ENCODE measurements at places on chromosomes 7 and 10.

DNA sequence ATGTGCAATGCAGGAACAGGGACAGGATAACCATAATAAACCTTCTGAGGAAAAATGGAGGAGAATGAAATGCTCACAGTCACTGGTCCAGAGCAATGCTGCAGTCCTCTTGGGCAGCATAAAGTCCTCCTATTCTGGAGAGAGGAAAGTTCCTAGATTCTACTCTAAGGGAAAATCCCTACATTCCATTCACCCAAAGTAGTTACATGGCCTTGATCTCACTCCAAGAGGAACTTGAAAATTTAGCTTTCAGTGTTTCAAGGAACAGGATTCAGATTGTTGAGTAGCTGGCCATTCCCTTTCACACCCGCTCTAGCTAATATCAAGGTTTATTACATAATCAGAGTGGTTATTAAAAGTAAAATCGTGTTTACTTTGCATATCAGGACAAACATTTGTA lies 168.3 kb downstream of the CHRM2 start:
- DNase-seq, result no peak

GRCh38 chr10:98469001-98469931 lies 22.5 kb upstream of the HPS1 start:
- no peak for DNase-seq

GRCh38 chr10:90751107-90751997 lies 106.5 kb downstream of the HTR7 start:
- DNase-seq, result no peak

- no peak for DNase-seq
Measured at GRCh38 chr10:8336629-8337331, 282.3 kb downstream of the GATA3 start.

DNA sequence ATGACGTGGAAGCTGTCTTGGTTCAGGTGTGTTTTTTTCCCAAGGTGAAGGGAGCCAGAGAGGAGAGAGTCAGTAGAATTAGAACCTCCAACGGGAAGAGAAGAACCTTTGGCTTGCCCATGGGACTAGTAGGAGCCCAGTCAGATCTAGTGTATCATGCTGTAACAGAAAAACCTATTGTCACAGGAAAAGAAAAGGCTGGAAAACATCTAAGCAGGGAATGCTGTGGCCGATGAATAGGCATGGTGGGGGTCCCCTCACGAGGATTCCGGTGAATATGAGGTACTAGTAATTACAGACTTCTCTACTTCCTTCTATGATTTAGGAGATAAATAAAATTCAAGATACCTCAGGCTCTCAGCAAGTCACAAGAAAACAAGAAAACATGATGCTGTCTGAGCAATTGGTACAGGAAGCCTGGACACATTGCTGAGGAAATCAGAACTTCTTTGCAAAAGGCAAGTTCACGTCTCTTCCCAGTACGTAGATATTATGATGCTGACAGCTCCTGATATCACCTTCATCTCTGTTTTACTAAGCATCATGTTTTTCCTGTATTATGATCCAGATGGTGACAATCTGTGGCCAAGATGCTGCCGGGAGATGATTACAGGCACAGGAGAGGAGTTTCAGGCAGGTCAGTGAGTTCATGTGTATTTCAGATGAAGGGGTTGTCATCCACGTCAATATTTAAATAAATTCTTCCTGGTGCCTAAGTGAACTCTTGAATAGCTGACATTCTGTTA lies 54.3 kb upstream of the NPY start:
- no peak for DNase-seq

DNA sequence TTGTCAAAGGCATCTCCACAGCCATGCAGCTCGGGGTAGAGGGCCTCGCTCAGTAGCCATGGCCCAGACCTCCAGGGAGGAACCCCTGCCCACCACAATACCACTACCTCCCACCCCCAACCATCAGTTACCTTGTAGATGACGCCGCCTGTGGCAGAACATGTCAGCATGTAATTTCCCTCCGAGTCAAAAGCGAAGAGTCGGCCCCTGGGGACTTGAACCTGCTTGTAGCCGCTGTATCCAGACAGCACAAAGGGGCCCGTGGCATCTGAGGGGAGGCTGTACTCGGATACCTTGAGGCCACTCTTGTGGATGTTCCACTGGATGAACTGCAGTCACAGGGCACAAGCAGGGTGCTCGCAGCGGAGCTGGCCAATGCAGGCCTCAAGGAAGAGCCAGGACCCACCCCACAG lies 16.3 kb upstream of the CYREN start:
- no peak for DNase-seq

- DNase-seq, result peak; percentile 22
Measured at GRCh38 chr10:119651514-119652360, 557 bp downstream of the BAG3 start.

DNA sequence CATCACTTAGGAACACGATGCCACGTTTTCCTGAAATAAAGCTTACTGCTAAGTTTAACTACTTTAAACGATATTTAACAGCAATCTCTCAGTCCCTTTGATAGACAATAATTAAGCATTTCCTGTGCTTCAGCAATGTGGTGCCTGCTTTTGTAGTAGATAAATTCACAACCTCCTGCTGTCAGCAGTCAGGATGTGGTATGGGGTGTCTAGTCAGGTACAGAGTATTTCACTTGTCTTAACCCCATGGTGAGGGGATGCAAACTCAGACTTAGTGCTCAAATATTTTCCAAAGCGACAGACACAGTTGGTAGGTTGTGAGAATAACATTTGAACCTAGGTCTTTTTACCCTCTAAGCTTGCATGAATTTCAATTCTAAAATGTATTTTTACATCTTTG lies 526.2 kb upstream of the PFKP start:
- no peak for DNase-seq

DNA sequence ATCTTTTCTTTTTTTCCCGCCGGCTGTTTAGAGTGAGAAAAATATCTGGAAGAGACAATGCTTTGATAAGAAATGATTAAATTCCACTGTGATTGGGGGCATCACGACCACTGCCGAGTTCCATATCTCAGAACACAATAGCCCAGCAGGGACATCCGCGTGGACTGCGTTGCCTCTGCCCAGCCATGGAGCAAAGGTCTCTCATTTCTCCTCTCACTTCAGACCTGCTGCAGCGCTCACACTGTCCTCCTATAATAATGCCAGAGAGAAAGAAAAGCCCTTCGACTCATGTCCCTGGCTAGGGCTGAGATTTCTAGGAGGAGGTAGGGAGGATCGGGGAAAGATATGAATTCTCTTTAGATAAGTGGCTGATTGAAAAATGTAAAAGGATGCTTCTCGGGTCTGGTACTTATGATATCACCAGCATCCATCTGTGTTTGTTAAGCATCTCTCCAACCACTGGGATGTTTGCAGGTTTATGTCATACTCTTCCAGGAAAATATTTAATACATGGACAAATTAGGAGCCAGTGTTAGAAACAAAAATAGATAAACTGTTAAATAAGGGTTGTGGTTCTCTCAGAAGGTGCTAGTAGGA lies 472.9 kb upstream of the AKR1E2 start:
- no peak for DNase-seq

DNA sequence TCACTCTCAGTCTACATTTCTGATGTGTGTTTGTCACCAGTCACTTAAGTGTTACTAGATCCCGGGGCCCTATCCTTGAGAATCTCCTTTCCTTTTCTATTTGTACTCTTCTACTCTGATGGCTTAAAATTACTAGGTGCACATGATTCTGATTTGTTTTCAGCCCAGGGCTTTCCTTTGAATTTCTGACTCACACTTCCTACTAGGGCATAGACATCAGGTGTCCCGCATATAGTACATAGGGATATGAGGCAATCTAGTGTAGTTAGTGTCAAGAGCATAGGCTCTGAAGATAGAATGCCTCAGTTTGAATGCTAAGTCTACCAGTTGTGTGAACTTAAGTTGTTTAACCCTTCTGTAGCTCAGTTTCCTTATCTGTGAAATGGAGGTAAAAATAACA lies 49.4 kb upstream of the LRRN3 start:
- no peak for DNase-seq

- DNase-seq, result no peak
Measured at GRCh38 chr10:121609426-121610380, 11.5 kb upstream of the FGFR2 start.

DNA sequence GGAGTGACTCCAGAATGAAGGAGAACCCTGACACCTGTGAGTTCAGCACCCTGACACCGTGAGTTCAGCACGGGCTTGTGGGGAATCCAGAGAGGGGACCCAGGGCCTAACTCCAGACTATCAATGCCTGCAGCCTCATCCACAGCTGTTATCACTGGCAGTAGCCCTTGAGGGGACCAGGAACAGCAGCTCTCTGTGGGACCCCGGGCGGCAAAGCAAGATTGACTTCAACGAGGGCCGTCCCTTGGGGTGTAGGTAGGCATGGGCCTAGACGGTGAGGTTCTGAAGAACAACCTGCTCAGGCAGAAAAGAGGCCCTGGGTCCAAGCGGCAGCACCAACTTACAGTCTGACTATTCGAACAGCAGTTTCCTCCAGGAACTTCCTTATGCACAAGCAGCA lies 8.9 kb downstream of the GRID1 start:
- no peak for DNase-seq

DNA sequence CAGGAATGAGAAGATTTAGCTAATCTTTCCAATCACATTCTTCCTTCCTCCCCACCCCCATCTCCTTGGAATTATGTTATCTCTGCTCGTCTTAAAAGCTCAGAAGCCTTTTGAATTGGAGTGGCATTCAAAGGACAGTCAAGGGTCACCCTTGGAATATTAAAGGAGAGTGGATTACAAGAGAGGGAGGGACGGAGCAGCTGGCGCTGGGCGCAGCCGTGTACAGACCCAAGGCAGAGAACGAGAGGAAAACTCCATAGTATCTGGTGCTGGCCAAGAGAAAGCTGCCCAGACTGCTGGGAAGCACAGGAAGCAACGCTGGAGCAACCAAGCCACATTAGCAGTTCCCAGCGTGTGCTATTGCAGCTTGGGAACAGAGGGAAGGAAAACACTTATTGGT lies 95.7 kb downstream of the POU6F2 start:
- DNase-seq, result no peak

- DNase-seq, result no peak
Measured at GRCh38 chr10:54702583-54703485, 98.2 kb downstream of the PCDH15 start.

- DNase-seq, result no peak
Measured at GRCh38 chr10:33571616-33572015, 237.1 kb upstream of the NRP1 start.

- DNase-seq, result no peak
Measured at GRCh38 chr7:494259-494687, 25.4 kb downstream of the PDGFA start.

- DNase-seq, result no peak
Measured at GRCh38 chr10:37710831-37711616, 146.4 kb downstream of the ZNF248 start.

DNA sequence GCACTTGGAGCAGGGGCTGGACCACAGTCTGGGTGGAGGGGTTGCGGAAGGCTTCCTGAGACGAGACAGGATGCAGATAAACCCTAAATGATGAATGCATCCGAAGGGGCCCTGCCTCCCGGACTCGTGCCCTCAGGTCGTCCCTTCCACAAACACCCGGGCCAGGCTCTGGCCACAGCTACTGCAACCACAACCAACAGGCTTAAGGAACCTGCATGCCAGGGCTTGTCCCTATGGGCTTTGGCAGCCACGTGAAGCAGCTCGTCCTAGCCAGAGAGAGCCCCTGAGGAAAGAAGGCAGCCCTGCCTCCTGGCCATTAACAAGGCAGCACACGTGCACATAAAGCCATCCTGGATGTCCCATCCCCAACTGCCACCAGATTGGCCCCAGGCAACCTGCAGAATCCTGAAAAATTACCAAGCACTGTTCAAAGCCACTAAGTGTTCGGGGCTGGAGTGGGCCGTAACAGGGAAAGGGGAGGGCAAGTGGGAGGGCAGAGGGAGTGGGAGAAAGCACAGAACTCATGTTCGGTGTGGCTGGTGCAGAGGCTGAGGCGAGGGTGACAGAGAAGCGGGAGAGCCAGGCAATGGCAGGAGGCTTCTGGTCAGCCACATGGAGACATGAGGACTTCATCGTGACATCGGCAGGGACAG lies 62.7 kb downstream of the MAD1L1 start:
- DNase-seq, result no peak

GRCh38 chr10:79941146-79941545 lies 7.8 kb downstream of the SFTPD start:
- no peak for DNase-seq

- no peak for DNase-seq
Measured at GRCh38 chr7:118153551-118154177, 30.3 kb upstream of the LSM8 start.

DNA sequence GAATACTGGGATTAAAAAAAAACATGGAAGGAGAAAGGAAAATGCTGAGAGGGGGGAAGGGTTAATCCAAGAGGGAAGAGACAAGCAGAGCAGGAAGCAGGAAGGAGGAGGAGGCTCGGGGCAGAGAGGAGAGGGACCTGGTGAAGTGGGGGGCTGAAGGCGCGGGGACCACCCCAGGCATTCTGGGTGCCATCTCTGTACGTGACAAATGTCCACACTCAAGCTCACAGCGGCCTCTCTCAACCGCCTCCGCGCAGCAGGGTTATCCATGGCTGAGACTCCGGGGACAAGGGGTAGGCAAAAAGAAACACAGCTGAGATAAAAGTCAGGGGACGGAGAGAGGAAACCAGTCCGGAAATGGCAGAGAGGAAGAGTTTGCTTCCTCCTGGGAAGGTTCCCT lies 33.9 kb downstream of the EN2 start:
- no peak for DNase-seq

GRCh38 chr7:28112883-28113540 lies 67.6 kb downstream of the JAZF1 start:
- no peak for DNase-seq

GRCh38 chr10:126117196-126117595 lies 220.8 kb downstream of the FANK1 start:
- no peak for DNase-seq

DNA sequence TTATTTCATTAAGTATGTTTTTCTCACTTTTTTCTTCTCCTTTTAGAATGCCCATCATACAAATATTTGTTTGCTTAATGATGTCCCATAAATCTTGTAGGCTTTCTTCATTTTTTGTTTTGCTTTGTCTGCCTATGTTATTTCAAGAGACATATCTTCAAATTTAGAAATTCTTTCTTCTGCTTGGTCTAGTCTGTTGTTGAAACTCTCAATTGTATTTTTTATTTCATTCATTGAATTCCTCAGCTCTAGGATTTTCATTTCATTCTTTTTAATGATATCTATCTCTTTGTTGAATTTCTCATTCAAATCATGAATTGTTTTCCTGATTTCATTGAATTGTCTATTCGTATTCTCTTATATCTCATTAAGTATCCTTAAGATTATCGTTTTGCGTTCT lies 125.1 kb upstream of the VIPR2 start:
- DNase-seq, result no peak

- no peak for DNase-seq
Measured at GRCh38 chr10:33818343-33818742, 483.9 kb upstream of the NRP1 start.

GRCh38 chr7:4683043-4683883 lies 1.2 kb downstream of the FOXK1 start:
- peak; percentile 43 for DNase-seq

DNA sequence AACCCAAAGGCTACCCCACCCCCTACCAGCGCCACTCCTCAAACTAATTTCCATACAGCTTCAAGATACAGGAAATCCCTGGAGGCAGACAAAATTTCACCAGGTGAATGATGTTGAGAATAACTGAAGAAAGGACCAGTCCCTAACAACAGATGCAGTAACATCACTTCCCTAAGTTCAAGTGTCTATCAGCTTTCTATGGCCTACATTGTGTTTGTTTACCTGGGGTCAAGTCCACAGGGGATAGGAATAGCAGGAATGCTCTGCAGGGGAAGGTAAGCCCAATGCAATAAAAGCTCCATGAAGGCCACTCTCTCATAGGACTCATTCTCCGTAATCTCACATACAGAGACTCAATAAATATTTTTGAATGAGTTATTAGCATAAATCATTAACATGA lies 26.9 kb downstream of the FAM13C start:
- DNase-seq, result no peak
